ENCODE measurements at places on chromosomes 1 and 21.

DNA sequence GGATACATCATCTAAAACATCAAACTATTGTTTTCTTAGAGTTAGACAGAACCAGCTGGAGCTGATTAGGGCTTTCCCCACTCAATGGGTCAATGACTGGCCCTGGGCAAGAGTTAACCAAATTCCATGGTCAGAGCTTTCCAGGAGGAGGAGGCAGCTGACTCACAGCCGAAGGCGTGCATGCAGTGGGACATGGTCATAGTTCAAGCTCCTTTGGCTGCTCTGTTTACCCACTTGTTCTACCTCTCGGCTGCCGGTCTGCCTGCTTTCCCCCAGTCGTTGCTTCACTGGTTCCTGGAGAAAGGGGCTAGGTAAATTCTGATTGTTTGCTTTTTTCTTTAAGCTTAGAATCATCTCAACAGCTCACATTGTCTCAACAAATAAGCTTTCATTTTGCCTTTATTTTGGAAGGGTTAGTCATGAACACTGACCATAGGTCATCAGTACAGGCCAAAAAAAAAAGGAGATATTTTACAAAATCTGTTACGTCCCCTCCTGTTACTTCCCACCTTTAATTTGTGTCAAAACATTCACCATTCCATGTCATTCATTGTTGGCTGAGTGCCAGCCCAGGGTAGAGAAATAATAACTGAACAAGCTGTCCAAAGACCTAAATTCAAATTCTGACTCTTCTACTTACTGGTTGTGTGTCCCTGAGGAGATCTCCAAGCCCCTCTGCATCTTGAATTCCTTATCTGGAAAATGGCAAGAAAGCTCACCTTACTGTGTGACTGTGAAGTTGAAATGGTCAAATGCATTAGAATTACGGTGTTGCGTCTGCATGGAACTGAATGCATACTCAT, 12.0 kb downstream of the MAB21L3 start:
- no peak for DNase-seq

- DNase-seq = peak; percentile 49
These were observed 738 bp upstream of the CDC42BPA start for GRCh38 chr1:227318853-227319607.

DNA sequence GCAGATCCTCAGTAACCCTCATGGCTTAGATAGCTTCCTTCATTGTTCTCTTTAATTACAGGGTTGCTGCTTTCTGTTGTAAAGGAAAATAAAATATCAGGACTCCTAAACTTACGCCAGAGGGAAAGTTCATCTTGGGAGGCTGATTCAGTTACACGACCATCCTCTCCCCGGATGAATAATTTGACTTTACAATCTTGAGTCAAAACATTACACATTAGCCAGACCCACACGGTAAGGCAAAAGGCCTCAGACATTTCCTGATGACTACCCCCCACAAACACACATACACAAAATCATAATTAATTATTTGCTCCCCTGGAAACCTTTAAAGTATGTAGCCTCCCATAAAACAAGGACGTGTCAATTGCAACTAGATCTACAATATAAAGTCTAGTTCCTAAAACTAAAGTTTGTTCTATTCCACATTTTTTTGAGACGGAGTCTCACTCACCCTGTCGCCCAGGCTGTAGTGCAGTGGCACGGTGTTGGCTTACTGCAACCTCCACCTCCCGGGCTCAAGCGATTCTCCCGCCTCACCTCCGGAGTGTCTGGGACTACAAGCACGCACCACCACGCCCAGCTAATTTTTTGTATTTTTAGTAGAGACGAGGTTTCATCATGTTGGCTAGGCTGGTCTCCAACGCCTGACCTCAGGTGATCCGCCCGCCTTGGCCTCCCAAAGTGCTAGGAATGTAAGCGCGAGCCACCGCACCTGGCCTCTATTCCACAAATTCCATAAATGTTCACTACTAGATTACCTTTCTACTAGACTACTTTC, 830 bp upstream of the PRDX1 start:
- no peak for DNase-seq

DNA sequence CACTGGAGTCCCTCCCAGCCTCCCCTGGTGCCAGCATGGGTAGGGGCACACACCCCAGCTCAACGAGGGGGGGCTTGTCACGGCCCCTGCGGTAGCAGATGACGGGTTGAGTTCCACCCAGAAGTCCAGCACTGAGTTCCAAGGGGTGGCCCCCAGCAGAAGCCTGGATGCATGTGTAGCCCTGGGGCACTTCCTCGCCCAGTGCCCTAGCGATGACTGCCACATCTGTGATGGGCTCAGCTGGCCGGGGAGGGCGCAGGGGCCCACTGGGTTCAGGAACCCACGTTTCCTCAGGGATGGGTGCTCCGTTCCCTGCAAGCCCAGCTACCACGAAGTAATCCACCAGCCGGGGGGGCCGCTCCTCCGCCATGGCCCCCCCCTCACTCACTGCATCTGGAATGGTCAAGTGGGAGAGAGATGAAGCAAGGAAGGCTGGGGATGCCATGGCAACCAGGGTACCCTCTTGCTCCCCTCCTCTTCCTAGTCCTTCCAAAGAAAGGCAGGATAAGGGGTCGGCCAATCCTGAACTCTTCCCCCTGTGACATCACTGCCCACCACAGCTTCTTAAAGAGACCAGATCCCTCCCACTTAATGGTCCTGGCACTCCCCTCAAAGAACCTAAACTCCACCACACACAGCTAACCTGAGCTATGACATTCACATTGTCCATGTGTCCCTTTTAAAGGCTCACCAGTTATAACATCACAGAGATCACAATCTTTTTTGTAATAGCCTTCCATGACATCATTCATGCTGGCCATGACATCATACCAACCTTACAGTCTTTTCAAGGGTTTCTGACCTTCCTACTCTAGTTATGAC, 2.3 kb downstream of the DENND4B start:
- DNase-seq = no peak

DNA sequence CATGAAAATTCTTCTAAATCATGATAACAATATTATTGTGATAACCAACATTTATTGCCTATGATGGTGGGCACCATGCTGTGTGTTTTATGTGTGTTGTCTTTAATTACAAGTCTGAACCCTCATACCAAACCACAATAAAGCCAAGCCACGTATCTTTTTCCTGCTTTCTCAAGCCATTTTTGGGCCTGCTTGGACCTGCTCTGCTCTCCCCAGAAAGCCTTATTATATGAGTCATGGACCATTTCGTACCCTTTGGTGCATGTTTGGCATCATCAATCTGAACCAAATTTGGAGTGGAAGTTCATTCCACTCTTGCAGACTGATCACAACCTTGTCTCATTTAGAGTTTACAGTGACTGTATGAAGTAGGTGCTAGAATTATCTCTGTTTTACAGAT, 87.3 kb upstream of the CD53 start:
- no peak for DNase-seq

DNA sequence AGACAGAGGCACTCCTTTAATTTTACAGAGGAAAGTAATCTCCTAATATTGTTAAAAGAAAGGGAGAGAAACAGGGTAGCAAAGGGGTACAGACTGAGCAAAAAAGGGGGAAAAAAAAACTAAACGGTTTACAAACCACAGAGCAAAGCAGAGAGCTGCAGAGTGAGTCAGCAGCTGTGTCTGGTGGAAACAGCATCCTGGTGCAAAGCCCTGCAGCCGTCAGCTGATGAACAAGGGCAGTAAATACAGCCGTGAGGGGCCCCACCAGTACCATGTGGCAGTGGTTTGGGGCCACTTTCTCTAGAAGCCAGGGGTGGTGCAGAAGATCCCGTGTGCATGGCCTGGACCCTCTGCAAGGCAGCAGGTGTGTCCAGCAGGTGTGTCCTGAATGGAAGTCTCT, 111.3 kb downstream of the ERG start:
- DNase-seq = no peak

DNA sequence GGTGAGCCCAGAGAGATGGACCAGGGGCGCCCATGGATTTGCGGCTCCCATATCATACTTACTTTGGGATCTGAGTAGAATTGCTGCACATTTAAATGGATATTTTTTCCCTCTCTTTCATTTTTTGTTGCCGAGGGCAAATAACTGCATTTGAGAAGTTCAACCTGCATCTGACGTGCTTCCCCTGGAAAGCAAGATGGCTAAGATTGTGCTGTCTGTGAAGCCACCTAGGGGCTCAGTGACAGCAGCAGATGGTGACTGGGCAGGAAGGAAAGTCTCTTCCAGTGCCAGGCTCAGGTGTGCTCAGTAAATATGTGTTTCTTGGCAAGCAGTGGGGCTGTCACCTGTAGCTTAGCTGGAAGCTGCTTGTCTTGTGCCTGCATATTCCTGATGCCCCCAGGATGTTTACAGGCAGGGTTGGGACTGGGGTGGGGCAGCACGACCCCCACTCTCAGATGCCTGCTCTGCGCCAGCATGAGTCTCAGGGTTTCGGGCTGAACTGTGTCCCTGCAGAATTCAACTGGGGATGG, 59.8 kb upstream of the ETV3 start:
- DNase-seq = no peak

- DNase-seq = no peak
These were observed 476.3 kb upstream of the RUNX1 start for GRCh38 chr21:35525443-35525842.

GRCh38 chr21:14306126-14306907, 76.6 kb downstream of the HSPA13 start:
- no peak for DNase-seq

- DNase-seq = no peak
These were observed 534.6 kb upstream of the PTBP2 start for GRCh38 chr1:96187020-96187419.

GRCh38 chr1:14596591-14596990, 1.9 kb upstream of the KAZN start:
- no peak for DNase-seq

DNA sequence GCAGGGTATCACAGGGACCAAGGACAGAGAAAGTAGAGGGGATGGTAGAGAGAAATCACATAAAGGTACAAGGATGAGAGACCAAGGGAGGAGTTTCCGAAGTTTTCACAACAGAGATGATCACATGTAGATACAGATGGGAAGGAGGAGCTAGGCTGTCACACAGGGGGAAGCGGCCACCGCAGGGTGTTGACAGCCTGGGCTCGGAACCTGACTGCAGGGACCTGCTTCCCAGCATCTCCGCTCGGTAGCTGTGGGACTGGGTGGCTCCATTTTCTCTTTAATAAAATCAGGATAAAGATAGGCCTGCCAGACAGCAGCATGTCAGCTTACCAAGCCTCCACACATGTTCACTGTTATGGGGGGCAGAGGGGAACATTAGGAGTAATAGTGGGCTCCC, 32.3 kb downstream of the CDCA8 start:
- no peak for DNase-seq

- no peak for DNase-seq
These were observed 8.1 kb downstream of the SLC44A3 start for GRCh38 chr1:94828251-94828650.

DNA sequence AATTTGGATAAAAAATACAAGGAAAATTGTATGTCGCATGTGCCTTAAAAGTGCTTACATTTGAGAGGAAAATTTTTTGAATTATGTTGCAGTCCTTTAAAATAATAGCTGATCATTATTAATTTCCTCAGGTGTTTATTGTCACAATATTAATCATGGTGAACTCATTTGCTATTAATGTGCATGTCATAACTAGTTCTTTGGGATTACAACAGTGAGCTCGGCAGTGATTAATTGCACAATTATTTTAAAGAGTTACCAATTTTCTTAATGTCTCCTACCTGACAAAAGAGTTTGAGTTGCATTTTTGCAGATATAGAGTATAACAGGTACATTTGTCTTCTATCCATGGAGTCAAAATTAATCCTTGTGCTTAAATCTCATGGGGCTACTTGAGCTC, 854.3 kb downstream of the BRINP3 start:
- no peak for DNase-seq

DNA sequence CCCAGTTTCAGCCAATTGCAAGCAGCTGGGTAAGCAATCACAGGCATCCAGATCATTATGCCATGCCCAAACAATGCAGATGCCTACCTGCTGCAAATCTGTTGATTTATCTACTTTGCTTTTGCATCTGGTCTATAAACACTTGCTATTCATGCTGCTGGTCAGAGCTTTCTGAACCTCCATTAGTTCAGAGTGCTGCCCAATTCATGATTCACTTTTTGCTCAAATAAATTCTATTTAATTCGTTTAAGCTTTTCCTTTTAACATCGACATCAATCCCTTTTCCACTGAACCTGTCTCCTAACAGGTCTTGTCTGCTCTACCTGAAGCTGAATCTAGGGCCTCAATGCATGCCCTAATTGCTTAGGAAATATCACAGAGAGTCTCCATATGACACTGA, 99.4 kb upstream of the C1orf87 start:
- DNase-seq = no peak

DNA sequence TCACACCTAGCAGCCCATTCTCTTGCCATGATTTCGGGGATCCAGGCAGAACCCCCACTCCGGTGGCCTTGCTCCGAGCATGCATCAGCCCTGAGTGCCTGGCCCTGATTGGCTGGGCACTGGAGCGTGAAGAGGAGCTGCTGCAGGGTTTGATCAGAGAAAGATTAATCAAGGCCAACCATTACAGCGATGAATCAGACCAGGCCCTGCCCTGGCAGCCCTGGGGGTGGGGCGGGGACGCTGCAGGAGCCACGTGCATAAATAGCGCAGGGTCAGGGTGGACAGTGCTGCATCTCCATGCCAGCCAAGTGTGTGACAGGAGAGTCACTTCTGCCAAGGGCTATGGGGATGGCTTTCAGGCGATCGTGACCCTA, 3.4 kb upstream of the FAM131C start:
- DNase-seq = no peak

GRCh38 chr1:52632732-52633290, at the start of gene SHISAL2A:
TSS of gene SHISAL2A (plus strand) at chr1:52633168. CDS start at chr1:52633494, 326 bp downstream.
- peak; percentile 56 for DNase-seq

- DNase-seq = no peak
These were observed 15.2 kb downstream of the SCMH1 start for GRCh38 chr1:41226815-41227434.

- DNase-seq = no peak
These were observed 35.4 kb downstream of the KIAA0040 start for GRCh38 chr1:175157200-175157599.

Measured in glutamatergic neuron (in vitro differentiated cells).